ENCODE measurements at places on chromosomes 3 and 15.

- no peak for DNase-seq
Observed at GRCh38 chr3:30614943-30615342, 8.5 kb downstream of the TGFBR2 start.

DNA sequence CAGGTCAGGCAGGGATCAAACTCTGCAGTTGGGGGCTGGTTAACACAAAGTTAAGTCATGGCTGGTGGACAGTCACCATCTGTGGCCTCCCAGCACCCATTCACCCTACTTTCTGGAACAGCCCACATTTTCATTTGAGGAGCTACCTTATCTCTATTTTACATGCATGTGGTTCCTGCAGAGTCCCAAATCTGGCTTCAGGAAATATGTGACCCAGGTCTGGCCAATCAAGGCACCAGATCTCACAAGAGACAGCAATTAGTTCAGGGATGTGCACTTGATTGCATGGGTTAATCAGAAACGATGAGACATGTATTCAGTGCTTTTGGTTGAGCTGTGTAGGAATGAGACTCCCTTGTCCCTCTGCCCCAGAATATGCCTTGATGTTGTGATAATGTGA, 170.9 kb downstream of the NR2F2 start:
- DNase-seq = no peak

DNA sequence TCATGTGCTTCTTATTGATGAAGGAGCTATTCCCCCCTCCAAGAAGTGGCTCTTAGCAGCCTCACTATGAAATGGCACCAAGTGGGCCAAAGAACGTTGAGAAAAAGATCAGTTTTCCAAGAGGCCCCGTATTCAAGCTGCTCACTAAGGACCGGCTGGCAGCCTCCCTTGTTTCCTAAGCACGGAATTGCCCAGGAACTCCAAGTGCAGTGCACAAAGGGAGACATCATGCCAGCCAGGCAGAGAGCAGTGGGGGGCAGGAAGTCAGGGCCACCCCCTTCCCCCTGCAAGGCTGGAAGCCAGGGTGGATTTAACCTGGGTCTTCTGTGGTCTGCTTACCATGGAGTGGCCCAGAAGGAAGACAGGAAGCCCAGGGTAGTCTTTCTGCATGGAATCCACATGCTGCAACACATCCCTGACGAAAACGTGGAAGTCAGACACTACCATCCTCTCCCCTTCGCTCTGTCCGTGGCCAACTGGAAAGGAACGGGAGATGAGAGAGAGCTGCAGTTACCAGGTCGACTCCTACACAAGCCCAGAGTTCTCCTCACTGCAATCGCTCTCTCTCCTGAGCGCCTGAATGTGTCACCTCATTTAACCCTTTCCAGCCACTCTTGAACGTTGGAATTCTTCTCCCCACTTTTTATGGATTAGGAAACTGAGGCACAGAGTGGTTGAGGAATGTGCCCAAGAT, 49.5 kb downstream of the ABTB1 start:
- no peak for DNase-seq

- DNase-seq = no peak
Observed at GRCh38 chr15:89967881-89968280, 33.2 kb upstream of the ZNF710 start.

- DNase-seq = no peak
Observed at GRCh38 chr3:56775838-56776555, 25.8 kb downstream of the ARHGEF3 start.

DNA sequence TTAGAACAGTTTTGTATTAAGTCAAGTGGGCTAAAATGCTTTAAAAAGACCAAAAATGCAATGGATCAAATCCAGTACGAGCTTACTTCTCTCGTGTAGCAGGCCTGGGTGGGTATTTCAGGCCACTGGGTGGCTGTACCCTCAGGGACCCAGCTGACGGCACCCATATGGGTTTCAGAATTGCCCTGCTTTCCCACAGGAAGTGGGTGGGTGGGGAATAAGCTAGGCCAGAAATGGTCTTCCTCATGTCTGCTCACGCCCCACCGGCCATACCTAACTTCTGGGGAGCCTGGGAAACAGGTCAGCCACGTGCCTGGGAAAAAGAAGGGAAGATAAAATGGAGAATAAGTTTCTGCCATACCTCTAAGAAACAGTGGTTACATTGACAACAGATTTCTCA, 20.3 kb downstream of the GPR160 start:
- no peak for DNase-seq

- DNase-seq = no peak
Observed at GRCh38 chr3:146796078-146796477, 190.9 kb upstream of the PLSCR5 start.

GRCh38 chr3:109683746-109684145, 346.4 kb upstream of the DPPA4 start:
- DNase-seq = no peak

- no peak for DNase-seq
Observed at GRCh38 chr15:89673165-89673512, 6.0 kb downstream of the PLIN1 start.

GRCh38 chr3:32120471-32120870, 14.1 kb downstream of the GPD1L start:
- no peak for DNase-seq

DNA sequence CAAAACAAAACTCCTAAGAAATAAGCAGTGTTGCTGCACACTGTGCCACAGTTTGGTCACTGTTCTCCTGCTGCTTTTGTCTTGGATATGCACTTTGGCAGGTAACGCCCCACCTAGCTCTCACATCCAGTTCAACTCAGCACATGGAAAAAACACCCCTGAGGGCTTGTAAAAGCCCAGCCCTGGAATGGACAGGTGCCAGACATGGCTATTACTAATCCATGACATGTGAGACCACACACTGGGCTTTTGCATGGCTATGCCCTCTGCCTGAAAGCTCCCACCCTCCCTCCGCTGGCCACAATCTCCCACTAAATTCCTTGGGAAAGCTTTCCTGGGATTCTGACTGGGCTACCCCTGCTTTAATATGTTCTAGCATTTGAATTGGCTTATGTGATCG, 24.7 kb upstream of the ZBED2 start:
- peak; percentile 57 for DNase-seq

DNA sequence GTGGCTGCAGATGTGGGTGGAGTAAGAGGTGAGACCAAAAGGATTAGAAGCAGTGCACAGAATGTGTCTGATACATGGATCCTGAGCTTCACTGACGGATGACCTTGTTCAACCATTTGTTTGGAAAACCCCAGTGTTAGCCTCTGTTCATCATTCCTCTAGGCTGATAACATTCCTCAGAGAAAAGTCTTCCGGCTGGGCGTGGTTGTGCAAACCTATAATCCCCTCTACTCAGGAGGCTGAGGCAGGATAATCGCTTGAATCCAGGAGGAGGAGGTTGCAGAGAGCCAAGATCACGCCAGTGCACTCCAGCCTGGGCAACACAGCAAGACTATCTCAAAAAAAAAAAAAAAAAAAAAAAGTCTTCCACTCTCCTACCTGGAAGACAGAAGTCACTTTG, 23.1 kb upstream of the CHD2 start:
- no peak for DNase-seq

DNA sequence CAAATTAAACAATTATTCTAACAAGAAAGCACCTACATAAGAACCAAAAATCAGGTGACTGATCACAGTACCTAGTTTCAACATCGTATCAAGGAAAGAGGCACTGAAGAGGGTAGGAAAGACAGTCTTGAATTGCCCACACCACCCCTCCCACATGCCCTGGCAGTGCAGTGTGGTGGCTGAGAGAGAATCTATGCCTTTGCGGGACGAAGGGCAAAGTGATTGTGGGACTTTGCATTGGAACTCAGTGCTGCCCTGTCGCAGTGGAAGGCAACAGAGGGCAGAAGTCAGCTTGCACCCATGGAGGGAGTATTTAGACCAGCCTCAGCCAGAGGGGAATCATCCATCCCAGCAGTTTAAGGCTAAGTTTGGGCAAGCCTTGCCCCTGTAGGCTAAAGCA, 24.5 kb downstream of the NEDD4 start:
- DNase-seq = no peak

GRCh38 chr15:39786447-39787056, 3.9 kb upstream of the FSIP1 start:
- no peak for DNase-seq

GRCh38 chr15:69593981-69594966, 141.7 kb downstream of the RPLP1 start:
- peak; percentile 93 for DNase-seq

GRCh38 chr3:185362850-185363661, at the start of gene MAP3K13:
TSS of gene MAP3K13 (plus strand) at chr3:185363136. CDS start at chr3:185428582, 65,446 bp downstream.
- DNase-seq = peak; percentile 91

DNA sequence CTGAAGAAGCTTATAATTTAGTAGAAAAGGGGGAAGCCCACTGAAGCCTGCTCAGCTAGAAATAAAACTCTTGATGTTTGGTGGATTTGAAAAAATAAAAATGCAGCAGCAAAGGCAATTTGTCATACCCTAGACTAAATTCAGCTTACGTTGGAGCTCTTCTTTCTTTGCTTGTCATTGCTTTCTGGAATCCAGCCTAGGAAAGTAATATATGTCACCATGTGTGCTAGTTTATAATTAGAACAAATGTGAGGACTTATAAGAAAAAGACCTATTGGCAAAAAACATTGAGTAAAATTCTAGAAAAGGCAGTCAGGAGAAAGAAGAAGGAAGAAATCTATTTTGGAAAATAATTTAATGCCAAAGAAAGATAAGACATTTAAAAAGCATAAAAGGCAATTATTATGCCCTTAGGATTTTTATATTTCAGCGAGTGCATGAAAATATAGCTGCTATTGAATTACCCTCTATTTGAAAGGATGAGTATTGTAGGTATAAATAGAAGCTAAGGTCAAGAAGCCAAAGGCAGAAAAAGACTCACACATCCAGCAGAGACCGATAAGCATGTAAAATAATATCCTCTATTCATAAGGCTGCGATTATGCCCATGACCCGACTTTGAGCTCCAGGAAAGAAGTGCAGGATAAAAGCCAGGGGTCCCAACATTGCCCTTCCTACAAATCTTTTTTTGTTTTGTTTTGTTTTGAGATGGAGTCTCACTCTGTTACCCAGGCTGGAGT, 10.6 kb upstream of the BTBD1 start:
- DNase-seq = no peak

DNA sequence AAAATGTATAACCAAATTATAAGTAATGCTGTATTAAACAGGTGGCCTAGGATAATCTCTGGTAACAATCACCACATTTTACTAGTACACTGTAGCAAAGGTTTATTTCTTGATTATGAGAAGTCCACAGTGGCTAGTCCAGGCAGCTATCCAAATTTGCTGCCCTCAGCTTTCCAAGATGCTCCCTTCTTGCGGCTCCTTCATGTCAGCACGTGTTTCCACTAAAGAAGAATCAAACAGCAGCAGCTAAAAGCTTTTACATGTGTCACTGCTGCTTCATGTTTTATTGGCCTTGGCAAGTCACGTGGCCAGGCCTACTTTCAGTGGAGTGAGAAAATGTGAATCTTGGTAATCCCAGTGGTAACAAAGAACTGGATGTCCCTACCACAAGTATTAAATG, 5.6 kb upstream of the RBMS3 start:
- no peak for DNase-seq

- peak; percentile 58 for DNase-seq
Observed at GRCh38 chr3:69082805-69083204, 1.9 kb upstream of the ARL6IP5 start.

DNA sequence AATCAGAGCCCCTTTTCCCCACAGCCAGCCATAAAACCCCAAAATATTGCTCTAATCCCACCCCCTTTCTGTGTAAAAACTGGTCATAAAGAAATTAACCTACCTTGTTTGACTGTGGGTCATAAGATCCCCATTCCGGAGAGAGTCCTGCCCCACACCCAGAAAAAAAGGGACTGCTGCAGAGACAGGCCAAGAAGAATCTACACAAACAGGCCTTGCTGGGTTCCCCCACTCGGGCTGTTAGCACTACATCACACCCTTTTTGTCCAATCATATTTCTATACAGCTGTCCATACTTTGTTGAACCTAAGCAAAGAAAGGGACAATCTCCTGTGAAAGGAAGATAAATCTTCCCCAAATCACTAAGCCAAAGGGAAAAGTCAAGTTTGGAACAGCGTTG, 84.4 kb upstream of the MFGE8 start:
- no peak for DNase-seq

DNA sequence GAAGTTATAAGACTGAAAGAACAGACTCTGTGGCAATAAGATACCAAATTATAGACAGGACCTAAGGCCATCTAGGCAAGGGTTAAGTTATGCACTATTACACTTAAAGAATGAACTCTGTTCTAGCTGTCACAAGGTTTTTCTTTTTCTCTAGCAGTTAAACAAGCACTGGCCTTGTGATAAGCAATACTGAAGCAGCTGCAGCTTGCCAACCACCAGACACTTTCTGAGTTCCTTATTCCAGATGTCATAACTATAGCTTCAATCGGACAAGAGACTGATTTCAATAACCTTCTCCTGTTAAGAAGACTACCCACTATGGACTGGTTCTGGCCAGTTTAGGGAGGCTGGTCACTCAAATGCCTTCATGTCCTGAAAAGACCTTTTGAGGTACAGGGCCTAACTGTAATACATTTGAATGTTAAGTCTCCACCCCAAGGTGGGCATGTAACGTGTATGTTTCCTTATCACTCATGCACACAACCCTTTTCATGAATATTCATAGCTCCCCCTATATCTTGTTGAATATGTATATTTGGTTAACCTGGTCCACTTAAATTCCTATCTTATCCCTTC, 85.8 kb downstream of the CFAP20DC start:
- no peak for DNase-seq

DNA sequence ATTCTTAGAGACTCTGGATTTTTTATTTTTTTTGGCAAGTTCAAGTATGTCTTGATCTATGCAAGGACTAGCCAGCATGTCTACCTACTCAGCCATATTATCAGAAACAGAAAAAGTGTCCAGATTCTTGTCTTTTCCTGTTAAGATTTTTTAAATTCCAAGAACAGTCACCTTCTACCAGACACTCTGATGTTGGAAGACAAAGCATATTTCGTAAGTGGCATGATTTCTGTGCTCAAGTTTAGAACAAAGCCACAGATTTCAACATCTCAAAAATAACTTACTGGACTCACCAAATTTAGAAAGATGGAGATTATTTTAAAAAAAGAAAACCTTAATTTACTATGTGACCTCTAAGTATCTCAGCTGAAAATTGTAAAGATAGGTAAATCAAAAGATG, 61.9 kb downstream of the GOLGA6L7 start:
- no peak for DNase-seq

GRCh38 chr3:81242871-81243270, 518.6 kb downstream of the GBE1 start:
- no peak for DNase-seq

DNA sequence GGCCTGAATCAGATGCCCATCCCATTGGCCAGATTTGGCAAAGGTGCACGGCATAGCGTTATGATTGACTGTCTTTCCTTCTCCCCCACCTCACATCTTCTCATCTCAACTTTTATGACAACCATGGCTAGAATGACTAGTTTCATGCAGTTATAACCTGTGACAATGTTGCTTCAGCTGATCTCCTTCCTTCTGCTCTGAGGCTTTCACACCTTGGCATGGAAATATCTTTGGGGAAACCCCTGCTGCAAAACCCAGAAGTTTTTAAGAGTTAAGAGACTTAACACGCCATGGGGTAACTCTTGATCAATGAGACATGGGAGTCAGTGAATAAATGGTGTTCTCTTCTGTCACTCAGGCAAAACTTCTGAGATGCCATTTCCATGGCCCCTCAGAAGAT, 290.7 kb upstream of the MDFIC2 start:
- DNase-seq = no peak

Data from thyroid gland (tissue), 4 donors.